ENCODE measurements at places on chromosomes 3 and 15. TPM values are rescaled to one million over a fixed set of nuclear protein-coding genes. Genes with fewer than 3 reads are reported as not detected.

DNA sequence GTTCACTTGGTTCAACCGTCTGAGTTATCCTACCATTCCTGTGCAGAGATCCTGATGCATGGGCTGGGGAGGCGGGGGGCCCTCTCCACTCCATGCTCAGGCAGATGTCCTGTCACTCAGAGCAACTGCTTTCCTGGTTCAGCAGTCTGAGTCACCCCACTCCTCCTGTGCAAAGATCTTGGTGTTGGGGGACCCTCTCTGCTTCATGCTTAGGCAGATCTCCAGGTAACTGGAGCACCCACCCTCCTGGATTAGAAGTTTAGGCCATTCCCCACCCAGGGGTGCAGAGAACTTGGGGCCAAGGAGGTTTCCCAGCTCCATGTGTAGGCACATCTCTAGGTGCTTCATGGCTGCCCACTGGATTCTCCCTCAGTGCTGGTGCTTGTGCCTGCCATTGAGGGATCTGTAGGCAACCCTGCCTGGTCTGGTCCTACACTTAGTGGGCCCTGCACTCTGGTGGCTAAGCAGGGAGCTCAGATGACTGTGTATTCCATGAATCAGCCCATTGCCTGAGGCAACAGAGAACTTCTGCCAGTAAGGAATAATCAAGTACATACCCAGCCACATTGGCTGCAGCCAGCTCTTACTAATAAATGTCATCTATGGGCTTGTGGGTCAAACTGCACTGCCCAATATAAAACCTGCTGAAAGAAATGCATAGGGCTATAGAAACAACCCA is 465.4 kb upstream of the THBS1 start:
- DNase-seq, result no peak

DNA sequence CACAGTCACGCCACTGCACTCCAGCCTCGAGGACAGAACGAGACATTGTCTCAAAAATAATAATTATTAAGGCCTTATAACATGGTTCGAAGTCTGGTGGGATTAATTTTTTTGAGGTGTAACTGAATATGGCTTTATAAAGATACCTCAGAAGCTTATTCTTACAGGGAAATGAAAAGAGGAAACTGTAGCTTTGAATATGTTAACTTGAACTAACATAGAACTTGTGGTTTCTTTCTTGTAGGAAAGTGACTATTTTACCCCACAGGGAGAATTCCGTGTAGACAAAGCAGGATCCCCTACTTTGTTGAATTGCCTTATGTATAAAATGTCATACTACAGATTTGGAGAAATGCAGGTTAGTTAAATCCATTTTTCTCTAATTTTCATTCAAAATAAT is 96.3 kb downstream of the STT3B start:
- no peak for DNase-seq

DNA sequence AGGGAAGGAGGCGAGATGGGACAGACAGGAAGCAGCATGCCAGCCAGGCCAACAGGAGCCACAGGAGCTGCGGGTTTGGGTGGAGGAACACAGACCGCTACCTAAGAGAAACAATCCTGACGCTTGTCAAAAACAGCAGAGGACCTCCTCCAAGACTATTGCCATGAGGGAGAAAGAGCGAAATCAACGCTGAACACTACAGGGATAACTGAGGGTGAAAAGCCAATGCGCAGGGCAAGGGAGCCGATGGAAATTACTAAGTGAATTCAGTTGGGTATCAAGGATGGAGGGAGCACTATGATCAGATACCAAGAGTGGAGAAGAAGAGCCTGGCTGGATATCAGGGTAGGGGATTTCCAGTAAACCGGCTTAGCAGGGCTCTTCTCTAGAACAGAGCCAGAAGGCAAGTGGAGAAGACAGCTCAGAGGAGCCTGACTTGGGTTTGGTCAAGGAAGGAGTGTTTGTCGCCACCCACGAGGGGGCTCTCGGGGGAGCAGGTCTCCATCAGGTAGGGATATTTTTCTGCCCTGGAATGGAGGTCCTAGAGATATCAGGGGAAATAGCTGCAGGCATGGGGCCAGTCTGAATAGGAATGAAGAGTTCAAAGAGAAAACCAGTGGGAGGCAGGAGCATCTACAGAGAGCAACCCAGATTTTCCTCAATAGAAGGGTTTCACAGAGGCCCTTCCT is 48.4 kb downstream of the SLC41A3 start:
- peak; percentile 13 for DNase-seq

SLC24A5 gene
- not detected for total RNA-seq

C3orf70 gene
- 1.9 TPM for total RNA-seq

BFSP2 gene
- not detected for total RNA-seq

APBA2 gene
- 6.3 TPM for total RNA-seq

Measured in adrenal gland (tissue), 19 donors.